CD4-positive, alpha-beta T cell treated with Interleukin-12 subunit alpha and Interleukin-12 subunit beta, for 1 hour (primary cell): ENCODE measurements at places on chromosomes 7 and 10.

GRCh38 chr10:45001381-45002148 lies 842 bp downstream of the ZNF22 start:
- DNase-seq: peak; percentile 49

- DNase-seq: no peak
Measured at GRCh38 chr7:2017914-2018568, 214.7 kb downstream of the MAD1L1 start.

- DNase-seq: no peak
Measured at GRCh38 chr7:1862560-1862959, 192.5 kb downstream of the ELFN1 start.

GRCh38 chr10:36325815-36326214 lies 683.7 kb upstream of the FZD8 start:
- DNase-seq: no peak

GRCh38 chr7:2490181-2490651 lies 14.0 kb upstream of the GRIFIN start:
- DNase-seq: no peak

DNA sequence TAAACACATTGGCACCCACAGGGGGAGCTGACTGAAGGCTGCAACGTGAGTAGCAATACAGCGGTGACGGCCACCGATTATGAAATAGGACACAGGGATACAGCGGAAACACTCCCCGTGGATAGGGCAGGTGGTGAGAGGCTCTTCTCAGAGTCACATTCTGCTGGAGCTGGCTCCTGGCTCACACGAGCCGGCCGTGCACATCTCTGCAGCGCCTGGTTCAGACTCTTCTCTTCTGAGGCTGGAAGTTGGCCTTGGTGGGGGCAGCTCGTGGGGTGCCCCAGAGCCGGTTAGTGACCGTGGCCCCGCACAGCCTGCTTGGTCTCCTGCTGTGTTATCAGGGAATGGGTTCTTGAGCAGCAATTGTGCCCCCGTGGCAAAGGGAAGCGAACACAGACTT lies 61.3 kb upstream of the EN2 start:
- no peak for DNase-seq

DNA sequence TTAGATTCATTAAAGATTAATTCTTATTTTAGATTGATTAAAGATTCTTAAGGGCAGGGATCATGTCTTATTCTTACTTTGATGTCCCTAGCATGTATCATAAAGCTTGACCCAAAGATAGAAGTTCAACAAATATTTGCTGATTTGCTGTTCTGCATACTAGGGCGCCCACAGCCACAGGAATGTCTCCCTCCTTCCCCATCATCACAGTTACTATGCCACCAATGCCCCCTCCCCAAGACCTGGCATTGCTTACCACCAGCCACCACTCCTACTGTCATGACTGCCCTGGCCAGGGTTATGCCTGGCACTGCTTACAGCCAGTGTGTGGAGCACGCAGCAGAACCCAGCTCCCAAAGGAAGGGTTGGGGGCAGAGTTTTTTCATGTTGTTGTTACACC lies 86.7 kb upstream of the AGK start:
- DNase-seq: no peak
